ENCODE measurements at places on chromosomes 11 and 22. TPM values are rescaled to one million over a fixed set of nuclear protein-coding genes. Genes with fewer than 3 reads are reported as not detected.

GRCh38 chr22:41923595-41924276, 2.9 kb downstream of the TNFRSF13C start:
- no peak for DNase-seq

DNA sequence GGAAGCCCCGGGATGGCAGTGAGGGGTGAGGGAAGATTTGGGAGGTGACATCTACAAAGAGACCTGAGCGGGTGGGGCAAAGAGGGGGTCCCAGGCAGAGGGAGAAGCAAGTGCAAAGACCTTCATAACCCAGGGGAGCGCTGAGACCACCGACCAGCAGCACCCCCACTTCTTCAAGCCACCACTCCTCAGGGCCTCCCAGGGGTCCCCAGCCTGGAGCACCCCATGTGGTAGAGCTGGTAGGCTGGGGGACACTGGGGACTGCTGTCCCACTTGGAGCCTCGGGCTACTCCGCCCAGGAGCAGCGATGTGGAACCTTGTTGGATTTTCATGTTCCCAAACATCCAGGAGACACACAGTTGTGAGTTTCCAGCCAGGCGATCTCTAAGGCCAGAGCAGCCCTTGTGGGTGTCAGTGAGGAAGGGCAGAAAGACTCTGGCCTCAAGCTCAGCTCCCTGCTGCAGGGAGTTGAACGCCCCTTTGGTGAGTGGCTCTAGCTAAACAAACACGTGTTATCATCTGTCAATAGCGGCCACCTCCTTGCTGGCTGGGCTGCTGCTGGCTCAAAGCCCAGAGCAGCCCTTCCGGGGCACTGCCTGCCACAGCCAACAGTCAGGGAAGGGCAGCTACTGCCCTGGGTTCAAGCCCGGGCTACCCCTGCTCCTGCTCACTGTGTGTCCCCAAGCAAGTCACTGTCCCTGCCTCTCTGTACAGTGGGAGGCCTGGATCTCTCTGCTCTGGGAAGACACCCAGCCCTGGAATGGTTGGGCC, 25.7 kb upstream of the CHKA start:
- DNase-seq, result no peak

GRCh38 chr11:8867931-8868631, 42.9 kb upstream of the AKIP1 start:
- no peak for DNase-seq

Gene BIRC3
- total RNA-seq, result 1.8 TPM

All from cardiac septum (tissue), 1 donor.